ENCODE measurements at places on chromosomes 3 and 15.

DNA sequence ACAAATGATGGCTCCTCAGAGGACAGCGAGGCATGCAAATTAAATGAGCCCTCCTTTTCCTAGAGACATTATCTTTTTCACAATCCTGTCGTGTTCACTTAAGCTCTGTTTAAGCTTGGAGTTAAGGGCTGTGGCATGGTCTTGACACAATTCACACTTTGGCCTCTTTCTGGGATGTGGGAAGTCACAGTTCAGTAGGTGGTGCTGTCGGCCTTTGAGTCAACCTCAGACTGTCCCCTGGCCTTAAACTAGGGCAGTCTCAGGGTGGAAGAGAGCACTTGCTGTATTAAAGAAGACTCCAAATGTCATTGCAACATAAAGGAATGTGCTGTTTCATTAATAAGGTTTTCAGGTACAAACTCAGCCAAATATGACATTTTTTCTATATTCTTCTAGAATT lies 351.0 kb downstream of the MCTP2 start:
- DNase-seq, result no peak

GRCh38 chr3:143016321-143016972 lies 15.1 kb downstream of the U2SURP start:
- DNase-seq, result no peak

GRCh38 chr15:65980824-65981456 lies 111.6 kb downstream of the RAB11A start:
- peak; percentile 88 for DNase-seq

- no peak for DNase-seq
These were observed 10.0 kb downstream of the KLHDC8B start for GRCh38 chr3:49181351-49181750.

DNA sequence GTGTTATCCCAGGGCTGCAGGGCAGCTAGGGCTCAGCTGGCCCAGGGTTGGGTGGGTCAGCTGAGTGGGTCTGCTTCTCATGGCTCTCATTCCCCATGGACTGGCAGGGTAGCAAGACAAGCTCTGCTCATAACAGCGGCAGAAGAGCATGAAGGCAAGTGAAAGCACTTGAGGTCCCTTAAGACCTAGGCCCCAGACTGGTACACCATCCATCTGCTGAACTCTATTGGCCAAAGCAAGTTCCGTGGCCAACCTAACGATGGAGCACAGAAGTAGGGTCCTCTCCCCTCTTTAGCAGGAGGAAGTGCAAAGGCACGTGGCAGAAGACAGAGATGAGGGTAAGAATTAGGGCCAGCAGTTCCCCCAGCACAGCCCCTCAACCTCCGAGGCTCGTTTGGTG lies 174.3 kb upstream of the TOPAZ1 start:
- no peak for DNase-seq

DNA sequence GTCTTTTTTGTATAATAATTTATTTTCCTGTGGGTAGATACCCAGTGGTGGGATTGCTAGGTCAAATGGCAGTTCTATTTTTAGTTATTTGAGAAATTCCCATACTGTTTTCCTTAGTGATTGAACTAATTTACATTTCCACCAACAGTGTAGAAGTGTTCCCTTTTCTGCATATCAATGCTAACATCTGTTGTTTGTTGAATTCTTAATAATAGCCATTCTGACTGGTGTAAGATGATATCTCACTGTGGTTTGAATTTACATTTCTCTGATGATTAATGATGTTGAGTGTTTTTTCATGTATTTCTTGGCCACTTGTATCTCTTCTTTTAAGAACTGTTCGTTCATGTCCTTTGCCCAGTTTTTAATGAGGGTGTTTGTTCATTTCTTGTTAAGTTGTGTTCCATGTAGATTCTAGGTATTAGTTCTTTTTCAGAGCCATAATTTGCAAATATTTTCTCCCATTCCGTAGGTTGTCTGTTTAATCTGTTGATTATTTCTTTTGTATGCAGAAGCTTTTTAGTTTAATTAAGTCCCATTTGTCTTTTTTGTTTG lies 713.3 kb upstream of the EPHA6 start:
- DNase-seq, result no peak

DNA sequence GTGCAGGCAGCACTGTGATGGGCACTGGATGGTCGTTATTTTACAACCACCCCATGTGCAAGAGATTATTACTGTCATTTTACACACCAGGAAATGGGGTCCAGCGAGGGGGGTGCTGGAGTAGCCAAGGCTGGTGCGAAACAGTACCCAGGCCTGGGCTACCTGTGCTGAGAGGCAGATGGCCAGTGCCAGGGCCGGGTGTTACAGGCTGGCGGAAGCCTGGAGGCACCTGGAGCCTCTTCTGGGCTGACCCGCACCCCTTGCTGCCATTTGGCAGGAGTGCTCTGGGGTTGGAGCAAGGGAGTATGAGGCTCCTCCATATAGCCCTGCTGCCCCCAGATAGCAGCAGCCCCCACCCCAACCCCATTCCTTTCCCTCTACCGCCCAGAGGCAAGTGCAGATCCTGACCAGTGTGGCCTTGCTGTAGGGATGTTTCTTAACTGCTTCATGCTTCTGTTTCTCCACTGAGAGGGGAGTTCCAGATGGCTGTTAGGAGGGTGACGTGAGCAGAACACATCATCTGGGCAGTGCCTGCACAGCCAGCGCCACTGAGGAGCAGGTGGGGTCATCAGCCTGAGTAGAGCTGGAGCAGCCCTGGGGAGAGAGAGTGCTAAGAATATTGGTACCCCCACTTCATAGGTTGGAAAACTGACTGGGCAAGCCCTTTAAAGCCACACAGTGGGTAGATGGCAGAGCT lies 15.3 kb downstream of the SNX33 start:
- DNase-seq, result no peak

GRCh38 chr3:196688349-196688748 lies 23.7 kb downstream of the CEP19 start:
- DNase-seq, result no peak

- DNase-seq, result no peak
These were observed 133.1 kb downstream of the MEGF11 start for GRCh38 chr15:66120422-66120821.

- DNase-seq, result no peak
These were observed 144.7 kb upstream of the ANKRD28 start for GRCh38 chr3:15942462-15942861.

GRCh38 chr3:28700728-28701127 lies 352.1 kb upstream of the AZI2 start:
- no peak for DNase-seq

DNA sequence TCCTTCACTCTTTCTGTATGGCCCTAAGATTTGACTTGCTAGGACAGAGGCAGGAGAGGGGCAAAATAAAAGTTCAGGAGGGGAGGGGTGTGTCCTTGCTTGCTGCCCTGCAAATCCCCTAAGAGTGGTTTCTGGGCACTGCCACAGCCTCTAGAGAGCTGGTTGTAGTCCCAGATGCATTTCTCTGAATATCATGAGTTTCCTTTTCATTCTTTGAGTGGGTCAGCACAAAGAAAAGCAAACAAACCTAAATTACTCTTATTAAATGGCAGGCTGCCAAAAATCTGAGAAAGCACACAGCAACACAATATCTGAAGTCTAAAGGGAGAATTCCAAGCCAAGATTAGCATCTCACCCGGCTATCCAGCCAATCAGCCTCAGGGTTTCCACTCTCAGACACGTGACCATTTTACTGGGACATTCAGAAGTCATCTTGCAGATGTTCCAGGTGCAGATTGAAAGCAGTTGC lies 919.3 kb downstream of the TUSC7 start:
- DNase-seq, result no peak

DNA sequence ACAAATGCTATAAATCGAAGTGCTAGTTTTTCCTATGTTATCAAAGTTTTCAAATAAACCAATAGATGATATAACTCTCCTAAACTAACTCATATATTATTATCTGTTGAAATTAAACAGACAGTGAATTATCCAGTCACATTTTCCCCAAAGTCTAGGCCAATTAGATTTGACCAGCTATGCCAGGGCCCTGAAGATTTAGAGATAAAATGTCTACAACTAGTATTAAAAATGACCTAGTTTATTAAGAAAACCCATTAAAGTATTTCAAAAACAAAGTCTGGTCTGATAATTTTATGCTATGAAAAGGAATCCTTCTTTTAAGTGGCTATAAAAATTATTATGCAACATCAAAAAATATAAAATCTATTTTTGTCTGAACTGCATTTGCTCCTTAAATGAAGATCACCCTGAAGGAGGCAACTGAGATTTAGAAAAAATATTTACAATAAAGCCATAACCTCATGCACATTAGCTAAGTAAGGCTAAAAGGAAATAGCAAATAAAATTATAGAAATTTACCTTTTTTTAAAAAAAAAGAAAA lies 83.4 kb upstream of the MEX3B start:
- DNase-seq, result no peak

GRCh38 chr3:101252307-101252706 lies 68.1 kb downstream of the IMPG2 start:
- DNase-seq, result no peak

DNA sequence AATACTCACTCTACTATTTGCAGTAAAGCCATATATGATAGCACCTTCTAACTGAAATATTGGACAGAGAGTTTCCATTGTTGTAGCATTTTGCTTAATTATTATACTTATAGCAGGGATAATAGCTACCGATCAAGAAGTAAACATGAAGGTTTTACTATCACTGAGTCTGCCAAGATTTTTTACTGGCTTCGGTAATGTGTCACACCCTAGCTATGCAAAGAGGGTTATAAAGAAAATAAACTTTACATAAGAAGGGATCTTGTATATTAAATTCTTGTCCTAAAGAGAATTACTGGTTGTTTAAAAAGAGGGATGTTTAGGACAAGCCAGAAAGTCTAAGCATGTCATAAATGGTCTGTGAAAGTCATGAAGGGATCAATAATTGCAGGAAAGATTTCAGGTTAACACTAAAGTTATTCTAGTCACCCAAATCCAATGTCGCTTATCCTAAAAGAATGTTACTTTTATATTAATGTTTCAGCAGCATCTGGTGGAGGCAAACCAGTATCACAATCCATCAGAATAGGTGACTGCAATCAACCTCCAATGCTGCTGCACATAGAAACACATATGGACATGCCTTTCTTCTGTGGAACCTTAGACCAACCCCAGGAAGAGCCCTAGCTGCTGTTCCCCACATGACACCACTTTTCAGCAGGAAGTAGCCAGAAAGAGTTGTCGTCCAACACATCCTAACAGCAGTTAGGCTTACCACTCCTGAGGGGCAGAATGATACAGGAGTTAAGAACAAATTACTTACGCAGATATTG lies 62.7 kb upstream of the GK5 start:
- no peak for DNase-seq

GRCh38 chr3:59608356-59608755 lies 558.5 kb upstream of the CFAP20DC start:
- no peak for DNase-seq

- DNase-seq, result no peak
These were observed 98.4 kb downstream of the FMN1 start for GRCh38 chr15:33096134-33096533.

DNA sequence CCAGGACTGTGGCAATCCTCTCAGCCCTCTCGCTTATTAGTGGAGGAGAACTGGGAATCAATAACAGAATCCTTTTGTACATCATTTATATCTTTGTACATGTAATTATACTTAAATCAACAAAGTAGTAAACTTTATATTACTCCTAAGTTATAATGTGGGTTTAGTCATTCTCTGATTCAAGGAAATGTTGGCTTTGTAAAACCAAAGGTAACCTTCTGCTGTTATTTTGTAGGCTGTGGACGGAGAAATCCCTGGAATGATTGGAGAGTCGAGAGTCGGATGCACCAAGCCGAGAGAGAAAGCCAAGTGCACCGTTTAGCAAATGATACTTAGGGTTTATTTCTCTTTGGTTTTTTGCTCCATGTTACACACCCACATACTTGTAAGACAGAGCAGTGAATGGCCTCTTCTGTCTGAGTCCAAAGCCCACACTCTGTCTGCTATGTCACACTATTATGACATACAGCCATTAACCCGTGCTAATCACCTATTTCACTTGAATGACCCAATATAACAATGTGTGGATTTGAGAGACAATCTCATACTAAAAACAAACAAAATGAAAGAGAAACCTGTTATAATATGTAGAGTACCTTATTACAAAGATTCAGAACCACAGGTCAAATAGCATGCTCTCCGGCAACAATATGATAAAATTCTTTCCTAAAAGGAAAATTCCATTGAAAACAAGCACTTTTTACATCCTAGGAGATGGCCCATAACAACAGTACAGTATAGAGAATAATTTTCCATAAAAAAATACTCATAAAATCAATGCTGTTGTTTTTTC lies 72.2 kb downstream of the MECOM start:
- DNase-seq, result no peak

DNA sequence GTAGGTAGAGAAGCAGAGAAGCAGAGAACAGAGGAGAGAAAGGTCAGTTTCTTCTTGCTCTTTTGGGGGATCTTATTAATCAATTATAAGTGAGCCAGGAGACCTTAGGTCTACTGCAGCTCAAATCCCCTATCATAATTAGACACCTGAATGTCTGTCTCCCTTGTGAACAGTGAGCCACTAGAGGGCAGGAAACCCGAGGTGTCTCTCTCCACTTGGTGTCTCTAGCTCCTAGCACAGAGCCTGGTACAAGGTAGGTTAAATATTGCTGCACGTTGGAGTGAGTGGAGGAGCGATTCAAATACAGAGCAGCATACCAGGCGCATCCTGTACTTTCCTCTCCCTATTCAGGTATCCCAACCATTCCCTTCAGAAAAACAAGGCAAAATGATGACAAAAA lies 2.0 kb upstream of the ST8SIA2 start:
- DNase-seq, result peak; percentile 73

DNA sequence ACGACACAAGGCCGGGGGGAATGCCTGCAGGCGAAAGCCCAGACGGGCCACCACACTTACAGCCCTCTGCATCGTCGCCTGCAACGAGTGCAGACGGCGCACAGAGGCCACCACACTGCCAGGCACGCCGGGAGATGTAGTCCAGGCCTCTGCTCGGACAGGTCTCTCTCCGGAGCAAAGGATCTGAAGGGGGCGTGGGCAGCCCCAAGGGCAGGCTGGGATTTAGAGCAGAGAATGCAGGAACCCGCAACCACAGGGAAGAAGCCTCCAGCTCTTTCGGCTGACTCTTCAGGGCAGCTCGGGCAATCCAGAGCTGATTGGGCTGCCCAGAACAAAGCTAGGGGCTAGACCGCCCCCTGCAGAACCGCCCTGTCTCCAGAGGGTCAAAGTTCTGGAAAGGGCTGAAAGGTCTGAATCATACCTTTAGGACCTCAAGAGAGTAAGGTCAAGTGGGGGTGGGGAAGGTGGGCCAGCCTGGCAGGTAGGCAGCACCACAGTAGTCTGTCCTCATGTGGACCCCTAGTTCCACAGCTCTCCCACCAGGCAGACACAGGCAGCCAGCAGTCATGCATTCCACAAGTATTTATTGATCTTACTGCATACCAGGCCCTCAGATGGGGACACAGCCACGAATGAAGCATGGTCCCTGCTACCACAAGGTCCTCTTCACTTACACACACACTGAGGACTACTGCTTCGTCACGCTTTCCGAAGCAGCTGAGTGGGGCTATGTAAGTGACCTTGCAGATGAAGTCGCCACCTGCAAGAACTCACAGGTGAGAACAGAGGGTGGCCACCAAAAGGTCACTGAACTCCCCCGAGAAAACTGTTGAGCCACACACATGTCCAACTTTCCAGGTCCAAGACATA lies at the start of gene AMT:
Gene AMT, minus strand, starts transcription at position 95 of the 870 bp plus-strand sequence. Its CDS starts 23 bp downstream, at position 72.
- peak; percentile 91 for DNase-seq

- no peak for DNase-seq
These were observed 219.5 kb upstream of the MDFIC2 start for GRCh38 chr3:70531838-70532489.

Data from HuH-7.5 (cell line).